NCI-H82 (cell line): ENCODE measurements at places on chromosomes 1 and 21.
A peak's percentile ranks its signal among the peaks of the same experiment; 100 is the strongest.

DNA sequence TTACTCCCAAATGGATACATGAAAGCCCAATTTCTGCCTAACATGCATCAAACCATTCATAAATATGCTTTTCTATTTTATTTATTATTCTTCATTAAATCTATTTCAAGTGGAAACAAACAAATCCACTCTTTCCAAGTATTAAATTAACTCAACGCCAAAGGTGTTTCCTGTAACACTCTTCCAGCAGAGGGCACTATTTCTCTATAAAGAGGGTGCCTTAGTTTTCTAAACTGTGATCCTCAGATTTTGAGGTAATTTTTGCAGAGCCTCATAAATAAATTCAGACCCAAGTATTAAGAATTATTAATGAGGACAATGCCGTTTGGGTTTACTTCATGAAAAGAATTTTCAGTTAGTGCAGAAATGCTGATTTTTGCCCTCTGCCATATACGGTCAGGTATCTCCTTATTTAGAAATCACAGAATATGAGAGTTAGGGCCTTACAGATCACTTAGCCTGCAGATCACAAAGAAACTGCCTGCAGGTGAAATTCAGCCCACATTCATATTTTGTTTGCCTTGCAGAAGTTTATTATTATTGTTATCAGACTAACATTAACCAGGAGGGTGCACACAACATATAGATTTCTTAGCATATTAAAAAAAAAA is 40.1 kb upstream of the MYSM1 start:
- DNase-seq: peak; percentile 84

DNA sequence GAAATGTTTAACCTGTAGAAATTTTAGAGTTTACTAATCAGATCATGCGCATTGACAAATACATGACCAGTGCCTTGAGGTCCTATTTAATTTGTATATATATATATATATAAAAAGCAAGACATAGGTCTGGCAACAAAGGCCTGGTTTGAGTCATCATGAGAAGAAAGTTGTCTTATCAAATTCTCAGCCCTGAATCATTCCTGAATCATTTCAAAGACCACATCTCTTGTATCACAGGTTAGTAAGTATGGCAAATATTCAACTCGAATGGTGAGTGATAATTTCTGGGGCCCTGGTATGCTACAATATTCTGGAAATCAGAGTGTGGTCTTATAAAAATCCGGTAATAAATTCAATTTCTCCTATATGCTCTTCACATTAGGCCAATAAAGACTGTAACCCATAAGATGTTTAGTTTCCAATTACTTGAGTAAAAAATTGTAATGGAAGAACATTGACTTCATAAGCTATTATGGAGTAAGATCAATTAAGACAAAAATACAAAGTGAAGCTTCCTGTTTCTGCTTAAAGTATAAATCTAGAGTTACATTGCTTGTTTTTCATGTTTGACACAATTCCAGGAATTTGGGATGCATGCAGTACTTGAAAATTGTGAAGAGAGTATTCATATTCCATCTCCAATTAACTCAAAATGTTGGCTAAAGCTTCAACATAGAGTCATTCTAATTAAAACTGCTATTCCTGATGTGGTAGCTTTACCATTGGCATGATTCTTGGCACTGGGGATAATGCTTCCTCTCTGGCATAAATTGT is 309.4 kb downstream of the BRINP3 start:
- DNase-seq: no peak

DNA sequence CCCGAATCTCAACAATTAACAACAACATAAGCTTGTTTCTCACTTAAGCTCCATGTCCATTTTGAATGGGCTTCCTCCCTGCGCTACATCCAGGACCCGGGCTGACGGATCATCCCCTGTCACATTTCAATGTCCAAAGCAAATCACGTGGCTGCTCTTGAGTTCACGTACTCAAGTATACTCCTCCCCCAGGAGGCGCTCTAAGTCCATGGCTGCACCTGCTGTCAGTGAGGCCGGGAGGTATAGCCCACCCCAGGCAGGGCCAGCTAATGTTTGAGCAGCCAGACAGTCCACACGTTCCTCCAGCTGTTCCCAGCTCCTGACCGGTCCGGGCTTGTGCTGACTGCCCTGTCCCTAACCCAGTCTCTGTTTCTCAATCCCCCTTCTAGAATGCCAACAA is 220.8 kb downstream of the SLC35F3 start:
- peak; percentile 94 for DNase-seq

DNA sequence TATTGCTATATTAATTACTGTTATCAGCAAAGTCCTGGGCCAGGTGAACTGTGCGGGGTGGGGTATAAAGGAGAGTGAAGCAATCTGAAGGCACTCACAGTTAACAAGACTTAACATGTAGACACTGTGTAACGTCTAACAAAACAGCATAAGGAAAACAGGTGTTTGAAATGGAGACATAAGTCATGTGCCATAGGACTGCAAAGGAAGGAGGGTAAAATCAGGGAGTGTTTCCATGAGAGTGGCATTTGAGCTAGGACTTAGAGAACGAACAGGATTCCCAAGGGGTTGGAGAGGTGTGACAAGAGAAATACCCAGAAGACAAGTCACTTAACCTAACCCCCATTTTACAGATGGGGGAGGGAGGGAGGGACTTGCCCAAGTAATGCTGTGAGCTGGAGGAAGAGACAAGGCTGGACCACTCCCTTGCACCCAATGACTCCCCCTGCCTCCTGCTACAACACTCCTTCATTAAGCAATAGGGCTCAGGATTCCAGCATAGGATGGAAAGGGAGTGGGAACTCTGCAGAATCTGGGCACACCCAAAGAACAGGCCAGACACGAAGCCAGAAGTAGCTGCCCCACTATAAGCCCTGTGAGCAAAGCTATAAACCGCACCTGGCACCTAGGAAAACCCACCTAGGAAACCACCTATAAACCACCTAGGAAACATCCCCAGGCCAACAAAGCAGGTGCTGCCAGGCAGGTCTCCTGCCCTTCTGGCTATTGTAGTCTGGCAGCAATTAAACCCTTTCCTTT is 6.6 kb downstream of the PEF1 start:
- no peak for DNase-seq
